ENCODE measurements at places on chromosomes 5 and 9.

GRCh38 chr9:74521009-74521408 is 23.9 kb downstream of the RORB start:
- no peak for DNase-seq

GRCh38 chr5:113224605-113225065 is 210.2 kb downstream of the TSSK1B start:
- DNase-seq = no peak

- DNase-seq = peak; percentile 96
Measured at GRCh38 chr5:160165137-160166068, 46.2 kb upstream of the PWWP2A start.

GRCh38 chr9:2378816-2379215 is 242.8 kb upstream of the VLDLR start:
- DNase-seq = no peak

GRCh38 chr5:126133424-126133823 is 289.8 kb upstream of the GRAMD2B start:
- no peak for DNase-seq

GRCh38 chr5:121009058-121009457 is 545.0 kb downstream of the PRR16 start:
- no peak for DNase-seq

DNA sequence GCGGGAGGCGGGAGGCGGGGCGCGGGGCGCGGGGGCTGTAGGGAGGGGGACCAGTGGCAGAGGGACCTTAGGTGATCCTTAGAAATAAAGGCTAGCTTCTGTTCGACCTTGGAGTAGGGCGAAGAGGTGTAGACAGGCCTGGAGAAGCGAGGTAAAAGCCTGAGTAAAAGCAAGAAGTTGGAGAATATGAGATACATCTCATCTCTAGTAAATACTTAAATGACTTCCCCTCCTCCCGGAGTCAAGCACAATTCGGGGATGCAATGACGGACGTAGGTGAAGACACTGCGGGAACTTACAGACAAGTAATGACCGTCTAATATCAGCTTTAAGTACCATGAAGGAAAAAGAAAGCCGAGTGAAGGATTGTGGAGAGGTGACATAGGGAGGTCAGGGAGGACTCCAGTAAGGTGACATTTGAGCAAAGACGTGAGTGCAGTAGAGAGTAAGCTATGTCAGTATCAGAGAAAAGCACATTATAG is 466 bp downstream of the SMC2 start:
- no peak for DNase-seq

- DNase-seq = no peak
Measured at GRCh38 chr5:129554134-129554904, 94.2 kb downstream of the ADAMTS19 start.

GRCh38 chr9:73869264-73869663 is 627.9 kb upstream of the RORB start:
- DNase-seq = no peak

DNA sequence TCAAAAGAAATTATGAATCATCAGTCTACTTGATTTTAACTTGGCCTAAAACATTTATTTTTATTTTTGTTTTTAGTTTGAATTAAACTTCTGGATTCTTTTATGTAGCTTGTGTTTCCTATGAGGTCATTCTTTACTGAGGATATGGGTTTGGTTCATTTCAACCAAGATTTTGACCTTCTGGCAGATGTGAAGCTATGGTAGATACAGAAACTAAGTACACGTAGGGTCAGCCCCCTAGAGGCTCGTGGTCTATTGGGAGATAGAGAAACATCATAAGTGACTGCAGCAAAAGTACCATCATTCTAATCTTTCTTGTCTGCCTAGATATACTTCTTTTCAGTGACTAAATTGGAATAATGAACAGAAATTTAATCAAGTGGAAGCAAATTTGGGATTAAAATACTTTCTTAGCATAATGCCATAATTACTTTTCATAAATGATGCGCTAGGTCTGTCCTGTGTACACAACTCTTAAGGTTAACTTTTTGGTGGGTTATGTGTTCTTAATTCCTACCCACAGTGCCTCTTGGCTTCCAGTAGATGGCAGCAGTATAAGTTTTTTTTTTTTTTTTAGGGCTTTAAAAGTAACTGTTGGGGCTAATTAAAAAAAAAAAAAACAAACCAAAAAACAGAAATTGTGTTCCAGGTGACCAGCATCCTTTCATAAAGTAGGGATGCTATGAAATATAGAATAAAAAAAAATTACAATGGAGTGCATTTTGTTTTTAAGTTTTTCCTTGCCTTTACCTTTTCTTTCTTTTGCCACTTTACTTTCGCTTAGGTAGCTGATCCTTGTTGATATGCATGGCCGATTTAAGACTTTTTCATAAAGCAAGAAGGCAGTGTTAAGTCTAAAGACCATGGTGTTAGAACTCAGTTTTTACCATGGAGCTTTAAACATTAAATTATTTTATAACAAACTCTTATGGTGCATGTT is 49.9 kb downstream of the LRRTM2 start:
- DNase-seq = no peak

DNA sequence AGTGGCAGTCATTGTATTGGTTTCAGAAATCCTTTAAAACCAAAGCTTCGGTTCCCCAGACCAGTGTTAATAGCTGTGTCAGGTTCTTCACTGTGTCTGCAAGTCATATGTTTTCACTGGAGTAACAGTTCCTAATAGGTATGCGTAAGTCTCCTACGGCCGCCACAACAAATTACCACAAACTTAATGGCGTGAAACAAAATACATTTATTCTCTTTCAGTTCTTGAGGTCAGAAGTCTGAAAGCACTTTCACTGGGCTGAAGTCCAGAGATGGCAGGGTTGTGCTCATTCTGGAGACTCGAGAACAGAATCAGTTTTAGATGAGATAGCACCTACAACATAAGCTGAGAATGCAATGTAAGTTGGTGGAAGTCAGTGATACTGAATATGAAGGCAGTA is 556.2 kb downstream of the TLE4 start:
- DNase-seq = no peak

All from fibroblast of skin of left biceps (primary cell).